ENCODE measurements at places on chromosomes 13 and 19.

DNA sequence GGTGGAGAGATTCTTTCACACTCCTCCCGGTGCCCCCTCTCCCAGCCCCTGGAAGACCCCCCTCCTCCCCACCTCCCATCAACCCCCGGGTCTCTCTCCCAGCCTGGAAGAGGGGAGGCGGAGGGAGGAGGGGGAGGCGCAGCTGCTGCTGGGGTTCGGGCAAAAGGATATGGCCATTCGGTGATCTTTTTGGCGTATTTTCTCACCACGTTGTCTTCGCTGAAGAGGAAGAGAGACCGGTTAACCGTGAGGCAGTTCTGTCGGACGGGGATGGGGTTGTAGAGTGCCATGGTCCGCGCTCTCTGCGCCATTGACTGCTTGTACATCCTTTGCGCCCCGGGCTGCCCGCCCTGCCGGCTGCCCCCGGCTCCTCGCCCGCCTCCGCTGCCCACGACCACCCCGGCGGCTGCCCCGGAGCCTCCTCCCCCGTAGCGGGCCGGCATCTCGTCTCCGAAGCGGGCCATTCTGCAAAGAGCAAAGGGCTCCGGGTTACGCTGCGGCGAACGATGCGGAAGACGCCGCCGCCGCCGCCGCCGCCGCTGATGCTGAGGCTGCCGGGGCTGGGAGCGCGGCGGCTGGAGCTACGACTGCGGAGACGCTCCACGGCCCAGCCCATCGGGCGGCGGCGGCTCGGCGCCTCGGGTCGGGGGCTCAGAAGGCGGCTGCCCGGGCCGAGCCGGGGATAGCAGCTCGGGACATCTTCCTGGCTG is 363 bp downstream of the CACNA1A start:
- DNase-seq: no peak

- DNase-seq: no peak
Observed at GRCh38 chr19:43462785-43463380, 2.5 kb downstream of the LYPD3 start.

DNA sequence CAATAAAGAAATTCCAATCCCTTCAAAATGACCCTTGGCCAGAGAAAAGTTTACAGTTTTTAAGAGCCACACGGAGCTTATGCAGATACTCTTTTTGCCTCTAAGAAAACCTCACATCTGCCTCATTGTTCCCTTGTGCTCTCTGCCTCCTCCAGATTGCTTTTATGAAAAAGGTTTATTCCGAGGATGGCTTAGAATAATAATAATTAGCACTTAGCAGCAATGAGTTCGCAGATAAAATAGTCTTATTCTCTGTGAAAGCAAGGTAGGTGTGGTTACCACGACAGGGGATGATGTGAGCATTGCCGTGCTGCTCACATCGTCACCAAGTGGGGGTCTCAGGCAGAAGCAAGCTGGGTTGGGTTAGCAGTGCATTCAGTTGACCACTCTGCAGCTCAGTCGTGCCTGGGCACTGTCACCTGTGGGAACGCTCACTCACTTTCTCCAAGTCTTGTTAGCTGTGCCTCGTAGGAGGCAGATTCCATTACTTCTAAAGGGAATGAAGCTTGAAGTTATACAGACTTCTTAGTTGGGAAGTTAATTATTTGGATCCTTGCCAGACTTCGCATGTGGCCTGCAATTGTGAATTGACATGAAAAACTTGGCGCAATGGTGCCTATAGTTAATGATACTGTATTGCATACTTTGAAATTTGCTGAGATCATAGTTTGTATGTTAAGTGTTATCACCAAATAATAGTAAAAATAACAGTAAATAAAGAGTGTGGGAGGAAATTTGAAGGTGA is 157.2 kb downstream of the MYO16 start:
- no peak for DNase-seq

DNA sequence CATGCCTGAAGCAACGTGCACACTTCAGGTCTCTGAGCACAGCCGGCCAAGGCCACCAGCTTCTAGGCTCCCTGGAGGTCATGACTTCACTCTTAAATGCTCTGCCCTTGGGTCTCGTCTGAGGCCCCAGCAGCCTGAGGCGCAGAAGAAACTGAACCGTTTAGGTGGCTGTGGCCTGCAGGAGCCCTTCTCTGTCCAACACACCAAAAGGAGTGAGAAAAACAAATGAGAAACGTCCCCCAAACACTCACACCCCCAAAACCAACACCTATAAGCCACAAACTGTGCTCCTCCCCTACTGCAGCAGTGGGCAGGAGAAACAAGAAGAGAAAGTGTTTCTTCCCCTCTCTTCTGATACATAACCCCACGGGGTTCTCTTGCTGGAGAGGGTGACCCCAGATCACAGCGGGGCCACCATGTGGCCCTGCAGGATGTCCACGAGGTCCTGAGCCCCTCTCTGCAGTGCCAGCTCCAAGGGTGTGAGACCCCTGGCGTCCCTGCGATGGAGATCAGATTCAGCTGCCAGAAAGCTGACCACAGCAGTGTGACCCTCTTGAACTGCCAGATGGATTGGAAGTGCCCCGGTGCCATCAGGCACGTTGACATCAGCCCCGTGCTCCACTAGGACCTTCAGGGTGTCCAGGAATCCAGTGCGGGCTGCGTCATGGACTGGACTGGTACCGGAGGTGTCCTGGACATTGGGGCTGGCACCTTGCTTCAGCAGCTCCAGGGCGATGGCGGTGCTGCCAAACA is 1.0 kb upstream of the KRI1 start:
- DNase-seq: no peak

DNA sequence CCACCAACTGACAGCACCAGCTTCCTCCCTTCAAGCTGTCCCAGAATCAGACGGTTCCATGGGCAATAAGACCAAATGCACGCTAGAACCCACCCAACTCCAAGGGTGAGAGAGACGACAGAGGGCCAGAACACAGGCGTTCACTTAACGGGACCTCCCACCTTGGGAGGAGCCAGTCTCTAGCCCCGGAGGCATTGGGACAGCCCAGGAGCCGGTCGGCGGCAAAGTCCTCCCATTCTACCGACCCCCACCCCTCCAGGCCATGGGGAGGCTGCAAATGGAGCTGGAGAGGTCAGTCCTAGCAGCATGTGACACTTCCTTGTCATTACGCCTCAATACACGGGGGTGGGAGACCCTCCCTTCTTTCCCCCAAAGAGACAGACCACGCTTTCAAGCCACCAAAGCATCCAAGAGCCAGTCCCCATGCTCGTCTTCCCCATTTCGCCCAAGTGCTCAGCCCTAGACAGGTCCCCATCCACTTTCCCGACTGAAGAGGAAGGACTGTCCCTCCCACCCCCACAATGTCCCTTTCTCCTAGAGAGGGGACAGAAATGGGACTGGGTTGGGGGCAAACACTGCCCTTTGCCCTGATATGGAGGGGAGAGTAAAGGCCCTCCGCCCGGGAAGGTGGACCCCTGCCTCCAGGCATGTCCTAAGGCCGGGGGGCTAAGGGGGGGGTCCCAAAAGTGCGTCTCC is 964 bp downstream of the KHSRP start:
- peak; percentile 75 for DNase-seq

- no peak for DNase-seq
Observed at GRCh38 chr19:9966024-9966423, 29.7 kb upstream of the OLFM2 start.

DNA sequence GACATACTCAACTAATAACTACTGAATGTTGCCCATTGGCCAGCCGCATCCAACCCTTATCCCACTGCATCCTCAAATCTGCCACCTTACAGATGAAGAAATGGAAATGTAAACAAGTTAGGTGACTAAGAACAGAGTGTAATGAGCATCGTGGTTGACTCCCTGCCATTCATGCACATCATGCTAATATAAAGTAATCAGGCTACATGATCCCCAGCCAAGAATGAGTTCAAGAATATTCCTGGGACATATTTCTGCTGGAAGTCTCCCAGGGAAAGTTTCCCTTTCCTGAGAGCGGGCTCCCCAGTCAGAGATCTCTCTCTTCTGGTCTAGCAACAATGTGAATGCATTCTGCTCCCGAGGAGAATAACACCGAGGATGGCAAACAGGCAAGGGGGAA is 55.9 kb upstream of the SERP2 start:
- DNase-seq: no peak
